Natural killer cell (primary cell): ENCODE measurements at places on chromosomes 4 and X. TPM values are rescaled to one million over a fixed set of nuclear protein-coding genes. Genes with fewer than 3 reads are reported as not detected.

The PNMA6F gene
- total RNA-seq = not detected

The IL21 gene
- total RNA-seq = not detected

The MFAP3L gene
- total RNA-seq = 2.8 TPM

The DNAAF6 gene
- not detected for total RNA-seq

The F8A3 gene
- 7.1 TPM for total RNA-seq
